CD14-positive monocyte (primary cell): ENCODE measurements at places on chromosomes 6 and 20.

GRCh38 chr6:152184573-152184916, 377.1 kb downstream of the ESR1 start:
- DNase-seq, result no peak

DNA sequence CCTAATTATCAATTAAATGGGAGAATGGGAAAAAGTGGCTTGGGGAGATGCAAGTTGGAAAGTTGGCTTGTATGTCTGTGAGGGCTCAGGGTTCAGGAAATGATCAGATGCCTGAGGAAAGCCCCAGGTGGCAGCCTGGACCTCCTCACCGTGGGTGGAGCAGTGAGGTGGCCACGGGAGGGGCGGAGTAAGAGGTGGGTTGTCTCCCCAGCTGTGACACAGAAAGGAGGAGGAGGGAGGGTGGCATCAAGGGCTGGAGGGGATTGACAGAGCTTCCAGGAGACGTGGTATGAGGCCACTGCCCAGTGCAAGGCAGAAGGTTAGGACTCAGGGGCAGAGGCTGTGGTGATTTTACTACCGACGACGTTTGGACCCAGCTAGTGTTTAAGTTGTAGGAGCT, 672.2 kb downstream of the PRKN start:
- DNase-seq, result no peak

DNA sequence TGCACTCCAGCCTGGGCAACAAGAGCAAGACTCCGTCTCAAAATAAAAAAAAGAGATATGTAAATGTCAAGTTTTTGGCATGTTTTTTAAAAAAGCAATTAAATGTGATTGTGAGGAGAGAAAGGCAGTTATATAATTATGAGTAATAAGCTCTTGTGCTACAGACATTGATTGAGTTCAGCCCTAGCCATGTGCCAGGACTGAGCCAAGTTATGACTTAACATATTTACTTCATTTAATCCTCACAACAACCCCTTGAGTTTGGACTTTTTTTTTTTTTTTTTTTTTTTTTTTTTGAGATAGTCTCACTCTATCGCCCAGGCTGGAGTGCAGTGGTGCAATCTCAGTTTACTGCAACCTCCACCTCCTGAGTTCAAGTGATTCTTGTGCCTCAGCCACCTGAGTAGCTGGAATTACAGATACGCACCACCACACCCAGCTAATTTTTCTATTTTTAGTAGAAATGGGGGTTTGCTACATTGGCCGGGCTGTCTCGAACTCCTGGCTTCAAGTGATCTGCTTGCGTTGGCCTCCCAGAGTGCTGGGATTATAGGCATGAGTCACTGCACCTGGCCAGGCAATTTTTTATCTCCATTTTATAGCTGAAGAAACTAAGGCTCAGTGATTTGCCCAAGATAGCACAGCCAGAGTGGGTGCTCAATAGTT, 15.0 kb upstream of the CSE1L start:
- DNase-seq, result no peak

DNA sequence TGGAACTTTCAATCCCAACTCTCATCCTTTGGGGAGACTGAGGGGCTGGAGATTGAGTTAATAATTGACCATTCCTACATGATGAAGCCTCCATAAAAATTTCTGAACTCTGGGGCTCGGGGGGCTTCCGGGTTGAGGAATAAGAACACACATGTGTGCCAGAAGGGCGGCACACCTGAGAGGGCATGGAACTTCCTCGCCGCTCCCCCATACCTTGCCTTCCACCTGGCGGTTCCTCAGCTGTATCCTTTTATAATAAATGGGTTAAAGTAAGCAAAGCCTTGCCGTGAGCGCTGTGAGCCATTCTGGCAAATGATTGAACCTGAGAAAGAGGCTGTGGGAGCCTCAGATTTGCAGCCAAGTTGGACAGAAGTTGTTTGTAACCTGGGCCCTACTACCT, 164.8 kb downstream of the LY86 start:
- DNase-seq, result no peak

GRCh38 chr6:56760842-56761241, 118.2 kb upstream of the DST start:
- no peak for DNase-seq

DNA sequence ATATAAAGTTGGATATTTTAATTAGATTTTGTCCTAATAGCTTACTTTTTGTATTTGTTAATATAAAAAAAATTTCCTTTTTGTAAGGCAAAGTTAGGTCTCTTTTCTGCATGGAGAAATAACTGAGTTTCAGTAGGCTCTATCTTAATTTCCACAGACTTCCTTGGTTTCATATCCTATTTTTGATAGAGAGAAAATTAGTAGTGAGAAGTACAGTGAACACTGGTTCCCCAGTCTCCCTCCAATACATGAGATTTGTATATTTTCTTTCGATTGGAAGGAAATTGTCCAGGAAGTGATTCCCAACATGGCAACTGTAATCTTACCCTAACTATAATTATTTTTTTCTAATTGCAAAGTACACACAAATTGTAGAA, 26.4 kb downstream of the TRIM27 start:
- peak; percentile 53 for DNase-seq

- no peak for DNase-seq
These were observed 4.2 kb downstream of the SCRT2 start for GRCh38 chr20:671252-672030.

DNA sequence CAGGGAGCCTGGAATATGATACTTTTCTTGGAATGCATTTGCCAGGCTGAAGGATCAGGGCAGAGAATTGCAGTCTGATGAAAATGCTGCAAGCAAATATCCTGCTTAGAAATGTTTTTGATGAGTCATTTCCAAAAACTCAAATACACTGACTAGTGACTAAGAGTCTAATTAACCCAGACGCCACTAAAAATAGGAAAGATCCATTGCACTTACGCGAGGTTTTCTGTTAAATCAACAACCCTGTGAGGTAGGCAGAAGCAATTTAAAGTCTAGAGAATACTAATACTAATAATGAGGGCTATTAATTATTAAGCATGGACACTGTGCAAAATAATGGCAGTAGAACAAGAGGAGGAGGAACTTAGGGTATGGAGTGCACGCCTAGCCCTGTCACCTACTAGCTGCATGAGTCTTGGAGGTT, 130.1 kb upstream of the DOK5 start:
- no peak for DNase-seq

DNA sequence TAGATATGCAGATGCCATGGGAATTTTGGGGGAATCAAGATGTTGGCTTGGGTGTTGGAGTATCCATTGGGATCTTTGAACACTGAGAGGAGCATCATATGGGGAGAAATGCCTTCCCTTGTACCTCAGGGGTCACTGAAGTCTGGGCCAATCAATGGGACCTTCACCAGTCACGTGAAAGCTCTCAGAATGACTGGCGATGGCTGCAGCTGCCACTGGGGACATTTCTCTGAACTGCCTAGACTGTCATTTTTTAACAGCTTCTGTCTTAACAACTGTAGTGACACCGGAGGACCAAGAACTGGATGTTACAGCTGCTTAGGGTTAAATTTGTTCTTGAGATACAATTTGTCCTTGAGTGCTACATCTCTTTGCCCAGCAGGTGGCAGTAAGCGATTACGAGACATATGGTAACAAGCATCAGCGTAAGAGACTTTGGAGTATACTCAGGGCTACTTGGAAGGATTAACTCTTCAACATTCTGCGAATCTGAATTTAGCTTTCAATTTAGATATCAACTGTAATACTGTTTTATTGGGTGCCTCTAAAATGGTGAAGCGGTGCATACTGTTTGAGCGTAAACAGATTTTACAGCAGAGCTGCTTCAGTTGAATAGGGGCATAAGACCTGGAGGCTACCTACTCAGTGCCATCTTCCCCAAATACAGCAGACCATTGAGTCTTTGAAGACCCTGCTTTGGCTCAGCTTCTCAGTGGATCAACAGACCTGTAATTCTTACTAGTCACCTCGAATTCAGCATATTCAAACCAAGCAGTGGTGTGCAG, 36.0 kb downstream of the CCN2 start:
- no peak for DNase-seq

DNA sequence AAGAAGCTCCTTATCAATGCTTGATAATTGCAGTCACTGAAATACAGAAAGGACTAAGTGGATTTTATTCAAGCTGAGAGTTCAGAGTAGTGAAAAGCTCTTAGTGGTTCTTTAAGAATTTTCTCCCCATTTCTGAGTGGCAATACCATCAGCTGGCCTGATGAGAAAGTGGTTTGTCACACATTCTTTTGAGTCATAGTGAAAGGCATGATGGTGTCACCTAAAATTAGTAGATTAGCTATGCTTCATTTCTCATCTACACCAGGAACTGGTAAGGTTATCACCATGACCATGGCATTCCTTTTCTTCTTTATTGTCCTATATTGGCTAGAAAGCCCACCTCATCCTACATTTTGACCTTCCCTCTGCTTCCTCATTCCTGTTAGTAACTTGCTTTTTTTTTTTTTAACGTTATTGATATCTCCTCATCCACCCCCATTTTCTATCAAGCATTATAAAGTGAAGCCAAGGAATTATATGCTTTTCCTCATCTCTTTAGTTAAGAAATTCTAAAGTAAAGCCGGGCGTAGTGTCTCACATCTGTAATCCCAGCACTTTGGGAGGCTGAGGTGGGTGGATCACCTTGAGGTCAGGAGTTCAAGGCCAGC, 67.4 kb upstream of the LOC128125822 start:
- no peak for DNase-seq

- DNase-seq, result no peak
These were observed 118.8 kb downstream of the CDH4 start for GRCh38 chr20:61370841-61371303.

DNA sequence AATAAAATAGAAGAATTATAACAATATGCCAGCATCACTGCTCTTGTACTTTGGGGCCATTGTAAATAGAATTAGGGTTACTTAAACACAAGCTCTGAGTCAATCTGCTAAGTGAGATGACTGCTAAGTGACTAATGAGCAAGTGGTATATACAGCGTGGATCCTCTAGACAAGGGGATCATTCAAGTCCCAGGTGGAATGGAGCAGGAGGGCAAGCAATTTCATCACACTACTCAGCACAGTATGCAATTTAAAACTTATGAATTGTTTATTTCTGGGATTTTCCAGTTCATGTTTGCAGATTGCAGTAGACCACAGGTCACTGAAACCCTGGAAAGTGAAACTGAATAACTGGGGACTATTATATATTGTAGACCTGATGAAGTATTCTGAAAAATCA, 235.3 kb downstream of the BTBD3 start:
- DNase-seq, result no peak

- no peak for DNase-seq
These were observed 168.4 kb downstream of the EDN1 start for GRCh38 chr6:12458558-12458957.

GRCh38 chr20:24663496-24663895, 194.1 kb downstream of the SYNDIG1 start:
- DNase-seq, result no peak

- DNase-seq, result no peak
These were observed 63.0 kb downstream of the STX11 start for GRCh38 chr6:144213315-144213714.

DNA sequence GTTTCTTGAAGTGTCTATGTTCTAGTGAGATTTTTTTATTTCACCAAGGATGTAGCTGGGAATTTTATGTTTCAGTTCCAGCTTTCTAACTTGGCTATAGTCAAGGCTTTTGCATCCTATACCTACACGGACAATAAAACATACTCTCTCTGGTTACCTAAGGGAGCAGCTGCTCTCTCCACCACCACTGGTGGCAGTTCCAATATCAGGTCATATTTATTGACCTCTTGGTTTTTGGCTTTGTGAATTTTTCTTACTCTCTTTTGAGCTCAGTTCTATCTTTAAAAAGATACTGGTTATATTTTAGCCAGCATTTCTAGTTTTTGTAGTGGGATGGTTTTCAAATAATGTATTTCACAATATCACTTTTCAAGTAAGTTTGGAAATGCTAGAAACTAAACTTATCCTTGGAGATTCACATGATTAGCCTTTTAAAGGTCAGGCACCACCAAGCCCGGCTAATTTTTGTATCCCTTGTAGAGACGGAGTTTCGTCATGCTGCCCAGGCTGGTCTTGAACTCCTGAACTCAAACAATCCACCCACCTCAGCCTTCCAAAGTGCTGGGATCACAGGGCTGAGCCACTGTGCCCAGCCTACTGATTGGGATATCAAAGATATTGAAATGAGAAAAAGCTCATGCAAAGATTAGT, 34.7 kb upstream of the HAO1 start:
- no peak for DNase-seq

DNA sequence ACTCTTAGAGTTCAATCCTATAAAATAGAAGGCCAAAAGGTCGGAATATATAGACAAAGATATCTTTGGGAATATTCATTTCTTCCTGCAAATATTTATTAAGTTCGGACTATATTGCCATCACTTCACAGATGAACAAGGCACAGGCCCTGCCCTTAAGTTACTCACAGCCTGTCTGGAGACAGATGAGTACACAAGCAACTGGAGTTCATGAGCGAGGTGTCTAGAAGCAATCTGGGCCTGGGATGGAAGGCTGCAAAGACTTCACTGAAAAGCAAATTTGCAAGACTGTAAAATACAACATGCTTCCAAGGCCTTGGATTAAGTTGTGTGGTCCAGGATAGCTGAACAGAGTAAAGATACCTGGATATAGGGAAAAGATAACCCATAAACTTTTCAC, 56.7 kb upstream of the CEP85L start:
- no peak for DNase-seq

- no peak for DNase-seq
These were observed 19.9 kb downstream of the PXT1 start for GRCh38 chr6:36422714-36423100.

GRCh38 chr20:12902992-12903391, 105.8 kb upstream of the SPTLC3 start:
- DNase-seq, result no peak

DNA sequence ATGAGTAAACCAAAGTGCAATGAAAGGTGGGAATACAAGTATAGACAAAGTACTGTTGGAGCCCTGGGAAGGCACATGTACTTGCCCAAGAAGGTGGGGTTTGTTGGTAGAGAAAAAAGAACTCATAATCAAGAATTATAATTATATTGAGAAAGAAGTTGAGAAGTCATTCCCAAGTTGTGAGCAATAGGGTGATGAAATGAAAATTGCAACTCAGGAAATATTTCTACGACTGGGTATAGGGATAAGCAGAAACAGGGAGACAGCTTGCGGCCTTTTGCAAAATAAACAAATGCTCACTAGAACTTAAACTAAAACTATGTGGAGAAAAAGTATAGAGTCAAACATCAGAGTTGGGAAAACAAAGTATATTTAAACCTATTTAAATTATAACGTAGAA, 250.7 kb upstream of the FAM83B start:
- no peak for DNase-seq

- no peak for DNase-seq
These were observed 229.8 kb downstream of the HIVEP2 start for GRCh38 chr6:142714951-142715785.

- DNase-seq, result no peak
These were observed 10.2 kb upstream of the LY6G5C start for GRCh38 chr6:31691078-31691463.

DNA sequence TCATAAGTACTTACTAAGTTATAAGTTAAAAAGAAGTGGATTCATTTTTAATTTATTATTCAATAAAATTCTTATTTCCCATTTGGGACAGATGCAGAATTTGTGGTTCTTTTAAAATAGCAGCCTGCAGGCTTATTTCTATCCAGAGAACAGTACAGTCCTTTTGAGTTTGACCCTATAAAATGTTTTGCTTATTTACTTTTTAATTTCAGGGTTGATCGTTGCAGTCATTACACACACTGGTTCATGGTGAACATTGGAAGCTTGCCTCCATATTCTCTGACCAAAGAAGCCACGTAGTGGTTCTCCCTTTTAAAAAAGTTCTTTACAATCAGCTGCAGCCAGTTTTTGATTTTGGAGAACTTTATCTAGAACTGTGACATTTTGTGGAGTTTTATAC, 122.9 kb upstream of the PDE7B start:
- DNase-seq, result no peak

GRCh38 chr6:140980265-140980887, 1152.3 kb upstream of the GJE1 start:
- DNase-seq, result no peak
